Activated naive CD8-positive, alpha-beta T cell treated with anti-CD3 and anti-CD28 coated beads, Interleukin-2, amount 50 U/mL, for 24 hours (primary cell): ENCODE measurements at places on chromosomes 3 and 15.

DNA sequence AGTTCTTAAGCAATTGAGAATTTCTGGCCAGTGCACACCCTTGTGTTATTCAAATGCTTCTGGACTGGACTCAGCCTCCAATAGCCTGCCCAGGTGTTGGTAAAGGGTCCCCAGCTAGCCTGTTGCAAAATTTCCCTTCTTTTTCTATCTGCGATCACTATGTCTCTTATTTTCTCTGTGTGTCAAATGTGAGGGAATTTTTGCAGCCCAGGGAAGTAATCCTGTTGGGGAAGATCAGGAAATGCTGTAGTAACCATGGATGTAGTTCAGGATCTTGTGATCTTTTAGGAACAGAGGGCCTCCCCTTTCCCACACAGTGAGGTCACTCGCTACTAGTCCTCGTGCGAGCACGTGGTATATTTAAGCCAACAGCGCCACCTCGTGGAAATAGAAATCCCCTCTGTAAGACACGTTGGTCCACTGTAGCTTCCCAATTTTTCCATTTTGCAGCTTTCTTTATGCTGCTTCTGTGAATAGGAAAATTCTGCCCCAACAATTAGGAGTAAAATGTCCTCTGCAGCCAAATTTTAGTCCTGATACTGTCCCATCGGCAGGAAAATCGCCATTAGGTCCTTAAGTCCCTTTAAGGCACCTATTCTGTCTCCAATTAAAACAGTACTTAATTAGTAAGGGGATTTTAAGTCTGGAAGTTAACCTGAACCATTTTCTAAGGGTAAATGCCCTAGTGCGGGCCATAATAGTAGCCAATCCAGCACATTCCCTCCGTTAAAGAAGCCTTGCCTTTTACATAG, 4.0 kb upstream of the SMCO1 start:
- peak; percentile 72 for DNase-seq

DNA sequence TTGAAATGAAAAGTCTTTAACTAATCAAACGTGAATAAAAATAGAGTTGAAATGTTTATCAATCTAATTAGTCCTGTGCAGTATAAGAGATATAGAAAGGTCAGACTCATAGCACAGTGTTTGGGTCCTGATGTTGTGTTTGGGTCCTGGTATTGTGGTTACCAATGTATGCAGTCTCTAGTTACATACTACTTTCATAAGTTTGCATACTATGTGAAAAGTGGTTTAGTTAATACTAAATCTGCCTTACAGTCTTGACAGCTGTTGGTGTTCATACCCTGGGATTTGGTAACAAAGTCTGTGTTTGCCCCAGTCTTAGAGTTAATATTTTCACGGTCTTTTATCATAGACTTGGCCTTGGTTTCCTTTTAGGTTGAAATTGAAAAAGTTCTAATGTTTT, 41.7 kb downstream of the KIF15 start:
- DNase-seq, result no peak

- no peak for DNase-seq
Measured at GRCh38 chr3:117531078-117531767, 821.6 kb downstream of the TUSC7 start.

- no peak for DNase-seq
Measured at GRCh38 chr3:143067201-143067600, 52.4 kb upstream of the CHST2 start.

DNA sequence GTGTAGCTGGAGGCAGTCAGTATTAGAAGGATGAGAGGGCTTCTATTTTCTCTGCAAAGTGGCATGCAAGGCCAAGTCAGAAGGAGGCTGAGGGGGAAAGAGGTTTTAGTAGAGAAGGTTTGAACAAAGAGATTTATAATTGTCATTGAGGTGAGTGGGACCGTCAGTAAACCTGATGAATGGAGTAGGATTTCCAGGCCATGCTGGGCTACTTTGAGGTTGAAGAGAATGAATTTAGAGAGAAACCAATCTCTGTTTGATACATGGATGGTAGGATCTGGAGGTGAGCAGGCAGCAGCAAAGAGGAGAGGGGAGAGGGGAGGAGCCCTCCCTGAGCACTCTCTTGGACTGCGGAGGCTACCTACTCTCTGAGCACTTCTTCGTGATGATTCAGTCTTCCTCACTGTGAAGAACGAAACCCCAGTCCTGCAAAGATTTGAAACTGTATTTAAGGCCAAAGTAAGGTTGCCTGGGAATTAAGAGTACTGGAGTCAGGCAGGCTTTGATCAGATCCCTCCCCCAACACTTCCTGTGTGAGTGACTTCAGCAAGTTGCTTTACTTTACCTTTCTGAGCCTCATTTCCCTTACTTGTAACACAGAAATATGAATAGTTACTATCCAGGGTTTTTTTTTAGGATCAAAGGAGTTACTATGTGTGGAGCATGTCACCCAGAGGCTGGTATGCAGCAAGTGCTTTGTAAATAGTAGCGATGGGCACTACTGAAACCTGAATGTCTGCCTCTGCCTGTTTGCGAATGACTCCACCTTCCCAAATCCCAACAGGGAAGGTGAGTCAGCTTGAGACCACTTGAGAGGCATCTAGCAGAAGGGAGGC, 75.8 kb downstream of the RPL39L start:
- DNase-seq, result no peak

- no peak for DNase-seq
Measured at GRCh38 chr3:31505371-31506048, 27.2 kb upstream of the STT3B start.

GRCh38 chr3:74080056-74080461, 455.3 kb upstream of the PDZRN3 start:
- DNase-seq, result no peak

DNA sequence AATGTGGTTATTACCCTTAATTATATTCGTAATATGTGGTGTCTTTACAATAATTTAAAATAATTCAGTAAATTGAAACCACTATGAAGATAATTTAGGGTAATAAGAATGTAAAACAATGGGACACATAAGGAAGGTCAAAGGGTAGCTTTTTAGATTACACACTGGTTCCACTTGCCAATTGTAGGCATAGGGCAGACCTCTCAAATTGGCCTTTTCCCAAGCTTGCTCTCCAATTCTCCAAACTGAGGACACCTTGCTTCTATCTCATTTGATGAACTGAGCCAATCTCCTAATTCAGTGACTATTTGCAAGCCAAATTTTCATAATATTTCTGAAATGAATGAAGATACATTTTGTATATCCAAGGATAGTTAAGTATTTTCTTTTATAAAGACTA, 151.4 kb downstream of the ARPP21 start:
- no peak for DNase-seq

GRCh38 chr3:157865352-157866000, 240.7 kb downstream of the SHOX2 start:
- peak; percentile 45 for DNase-seq

DNA sequence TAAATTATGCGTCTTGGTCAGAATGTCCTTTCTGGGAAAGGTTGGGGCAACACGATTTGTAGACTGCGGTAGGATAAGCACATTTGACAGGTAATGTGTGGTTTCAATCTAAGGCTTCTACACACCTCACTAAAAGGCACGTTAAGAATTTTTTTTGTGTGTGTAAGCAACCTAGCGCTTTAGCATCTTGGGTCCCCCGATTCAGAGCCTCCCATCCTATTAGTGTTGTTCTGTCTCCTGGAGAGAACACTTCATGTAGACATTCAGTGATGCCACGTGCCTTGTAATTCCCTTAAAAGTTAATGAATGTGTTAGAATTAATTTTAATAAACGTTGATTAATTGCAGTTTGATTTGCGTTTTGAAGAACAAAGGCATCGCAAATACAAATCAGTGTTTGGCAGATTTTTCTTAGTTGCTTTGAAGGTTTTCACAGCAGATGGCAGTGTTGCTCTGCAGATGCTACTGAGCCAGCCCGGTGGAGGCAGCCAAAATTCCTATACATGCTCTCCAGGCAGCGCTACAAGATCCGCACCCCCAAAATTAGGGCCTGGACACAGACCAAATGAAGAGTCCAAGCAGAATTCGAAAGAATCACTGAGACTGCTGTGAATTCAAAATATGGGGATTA, 63.5 kb downstream of the OTOL1 start:
- DNase-seq, result no peak

DNA sequence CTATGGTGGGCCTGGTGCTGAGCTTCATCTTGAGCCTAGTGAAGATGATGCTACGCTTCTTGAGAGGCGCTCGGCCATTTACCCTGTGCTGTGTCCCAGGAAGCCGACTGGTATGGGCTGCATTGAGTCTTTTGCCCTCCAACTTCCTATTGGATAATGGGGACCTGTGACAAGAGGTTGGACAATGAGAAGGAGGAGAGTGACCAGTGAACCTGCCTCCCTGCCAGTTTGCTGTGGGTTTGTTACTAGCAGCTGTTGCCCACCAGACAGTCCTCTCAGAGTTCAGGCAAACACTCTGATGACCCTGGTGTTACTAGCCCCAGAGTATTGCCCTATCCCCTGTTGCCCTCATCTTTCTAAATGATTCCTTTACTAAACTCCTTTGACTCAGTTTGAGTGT, 99.6 kb upstream of the PFN2 start:
- no peak for DNase-seq

GRCh38 chr3:168579010-168579409, 483.3 kb upstream of the GOLIM4 start:
- no peak for DNase-seq
